Amniotic stem cell (primary cell): ENCODE measurements at places on chromosomes 6 and 20.

DNA sequence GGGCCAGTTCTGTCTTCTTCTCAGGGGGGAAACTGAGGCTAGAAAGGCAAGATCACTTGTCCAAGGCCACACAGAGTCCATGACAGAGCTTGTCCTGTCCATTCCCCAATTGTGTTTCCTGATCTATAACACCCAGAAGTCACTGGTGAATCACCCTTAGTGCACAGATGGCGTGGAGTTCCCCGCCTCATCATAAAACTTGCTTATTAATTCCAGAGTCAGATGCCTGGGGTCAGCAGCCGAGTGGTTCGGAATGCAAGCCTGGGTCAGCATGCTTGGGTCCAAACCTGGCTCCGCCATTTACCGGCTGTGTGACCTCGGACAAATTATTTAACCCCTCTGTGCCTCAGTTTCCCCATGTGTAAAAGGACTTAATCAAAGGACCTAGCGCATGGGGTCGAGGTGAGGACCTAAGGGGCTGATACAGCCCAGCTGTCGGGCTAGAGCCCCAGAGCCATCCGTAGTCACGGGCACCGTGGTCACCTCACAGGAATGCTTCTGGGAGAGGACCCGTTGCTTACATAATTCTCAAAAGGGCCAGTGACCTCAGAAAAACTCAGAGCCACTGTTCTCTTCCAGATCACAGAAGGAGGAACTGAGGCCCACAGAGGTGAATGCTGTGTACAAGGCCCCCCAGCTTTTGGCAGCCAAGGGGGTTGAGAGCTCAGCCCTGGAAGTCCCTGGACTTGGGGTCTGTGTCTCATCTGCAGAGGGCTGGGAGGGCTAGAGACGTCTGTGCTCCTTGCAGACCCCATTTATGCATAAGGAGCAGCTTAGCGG is 1.4 kb upstream of the ZBP1 start:
- no peak for DNase-seq

GRCh38 chr6:138833816-138834539 is 38.1 kb downstream of the ECT2L start:
- no peak for DNase-seq

GRCh38 chr6:127514773-127515227 is 4.3 kb downstream of the MTCL3 start:
- no peak for DNase-seq

- DNase-seq: peak; percentile 76
Observed at GRCh38 chr20:19784511-19785172, 26.6 kb downstream of the RIN2 start.

GRCh38 chr6:24768361-24768760 is 6.4 kb upstream of the GMNN start:
- DNase-seq: no peak
